NAMALWA (cell line): ENCODE measurements at places on chromosomes 3 and 15.

GRCh38 chr15:87753539-87753938 is 503.0 kb downstream of the NTRK3 start:
- no peak for DNase-seq

- no peak for DNase-seq
Observed at GRCh38 chr3:12180218-12180617, 21.5 kb upstream of the TIMP4 start.

GRCh38 chr3:105907777-105908176 is 39.0 kb upstream of the CBLB start:
- peak; percentile 55 for DNase-seq

DNA sequence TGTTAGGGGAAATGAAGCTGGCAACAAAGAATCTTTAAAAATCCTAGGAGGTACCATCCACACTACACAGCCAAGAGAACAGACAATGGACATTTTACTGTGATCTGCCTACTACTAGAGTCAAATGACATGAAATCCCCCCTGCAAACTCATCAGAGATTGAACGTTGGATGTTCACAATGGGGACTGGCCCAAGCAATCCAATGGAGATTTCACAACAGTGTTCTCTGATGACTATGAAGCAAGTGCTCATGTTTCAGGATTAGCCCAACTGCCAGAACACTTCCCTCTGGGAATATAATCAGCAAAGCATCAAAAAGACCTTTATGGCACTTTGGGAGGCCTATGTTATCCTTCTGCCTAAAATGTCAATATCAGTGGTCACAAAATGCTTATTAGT is 97.8 kb downstream of the IGSF11 start:
- no peak for DNase-seq

DNA sequence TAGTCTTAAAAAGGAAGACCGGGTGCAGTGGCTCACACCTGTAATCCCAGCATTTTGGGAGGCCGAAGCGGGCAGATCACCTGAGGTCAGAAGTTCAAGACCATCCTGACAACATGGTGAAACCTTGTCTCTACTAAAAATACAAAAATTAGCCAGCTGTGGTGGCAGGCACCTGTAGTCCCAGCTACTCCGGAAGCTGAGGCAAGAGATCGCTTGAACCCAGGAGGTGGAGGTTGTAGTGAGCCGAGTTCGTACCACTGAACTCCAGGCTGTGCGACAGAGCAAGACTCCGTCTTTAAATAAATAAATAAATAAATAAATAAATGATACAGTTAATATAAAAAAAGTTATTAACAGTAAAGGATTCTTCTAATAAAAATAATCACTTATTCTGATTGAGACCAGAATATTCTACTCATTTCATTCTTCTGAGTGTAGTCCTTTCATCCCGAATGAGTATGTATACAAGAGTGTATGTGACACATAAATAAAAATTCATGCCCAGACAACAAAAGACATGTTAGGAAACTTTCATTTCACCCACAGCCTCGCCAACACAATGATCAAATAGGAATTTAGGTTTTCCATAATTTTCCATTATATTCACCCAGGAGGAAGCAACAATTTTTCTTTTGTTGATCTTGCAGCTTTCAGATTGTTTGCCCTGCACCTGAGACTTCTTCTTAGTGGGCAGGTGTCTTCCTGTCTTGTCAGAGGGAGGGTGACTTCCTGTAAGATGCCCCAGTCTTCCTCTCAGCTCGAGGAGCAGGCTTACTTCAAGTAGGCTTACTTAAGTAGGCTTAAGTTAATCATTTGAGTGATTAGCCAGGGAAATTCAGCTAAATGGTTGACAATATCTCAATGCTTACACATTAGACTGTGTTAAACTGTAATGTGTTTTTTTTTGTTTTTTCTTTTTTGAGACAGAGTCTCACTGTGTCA is 7.8 kb upstream of the NUP210 start:
- peak; percentile 42 for DNase-seq

DNA sequence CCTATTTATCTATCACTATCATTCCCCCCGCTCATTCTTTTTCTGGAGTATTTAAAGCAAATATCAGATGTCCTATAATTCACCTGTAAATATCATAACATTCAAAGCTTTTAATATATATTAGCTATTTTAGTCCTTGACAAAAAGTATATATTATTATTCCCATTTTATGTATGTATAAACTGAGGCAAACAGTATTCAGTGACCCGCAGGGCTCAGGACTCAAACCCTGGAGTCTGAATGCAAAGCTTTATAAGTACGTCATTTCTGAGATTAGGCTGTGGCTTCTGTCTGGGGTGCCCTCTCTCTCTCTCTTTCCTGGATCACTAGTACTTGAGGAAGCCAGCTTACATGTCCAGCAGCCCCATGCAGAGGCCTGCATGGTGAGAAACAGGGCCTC is 20.4 kb upstream of the PDCD6IP start:
- DNase-seq, result no peak

- no peak for DNase-seq
Observed at GRCh38 chr3:65344846-65345245, 657.0 kb upstream of the ADAMTS9 start.

GRCh38 chr15:100895721-100896120 is 16.1 kb downstream of the ALDH1A3 start:
- DNase-seq, result no peak

GRCh38 chr15:72983801-72984545 is 68.3 kb upstream of the NEO1 start:
- no peak for DNase-seq

GRCh38 chr15:51349156-51349844 is 7.8 kb downstream of the GLDN start:
- no peak for DNase-seq

- peak; percentile 40 for DNase-seq
Observed at GRCh38 chr3:155420881-155421486, 127.5 kb upstream of the STRIT1 start.

GRCh38 chr3:146396792-146397191 is 72.6 kb downstream of the PLSCR2 start:
- DNase-seq, result no peak

DNA sequence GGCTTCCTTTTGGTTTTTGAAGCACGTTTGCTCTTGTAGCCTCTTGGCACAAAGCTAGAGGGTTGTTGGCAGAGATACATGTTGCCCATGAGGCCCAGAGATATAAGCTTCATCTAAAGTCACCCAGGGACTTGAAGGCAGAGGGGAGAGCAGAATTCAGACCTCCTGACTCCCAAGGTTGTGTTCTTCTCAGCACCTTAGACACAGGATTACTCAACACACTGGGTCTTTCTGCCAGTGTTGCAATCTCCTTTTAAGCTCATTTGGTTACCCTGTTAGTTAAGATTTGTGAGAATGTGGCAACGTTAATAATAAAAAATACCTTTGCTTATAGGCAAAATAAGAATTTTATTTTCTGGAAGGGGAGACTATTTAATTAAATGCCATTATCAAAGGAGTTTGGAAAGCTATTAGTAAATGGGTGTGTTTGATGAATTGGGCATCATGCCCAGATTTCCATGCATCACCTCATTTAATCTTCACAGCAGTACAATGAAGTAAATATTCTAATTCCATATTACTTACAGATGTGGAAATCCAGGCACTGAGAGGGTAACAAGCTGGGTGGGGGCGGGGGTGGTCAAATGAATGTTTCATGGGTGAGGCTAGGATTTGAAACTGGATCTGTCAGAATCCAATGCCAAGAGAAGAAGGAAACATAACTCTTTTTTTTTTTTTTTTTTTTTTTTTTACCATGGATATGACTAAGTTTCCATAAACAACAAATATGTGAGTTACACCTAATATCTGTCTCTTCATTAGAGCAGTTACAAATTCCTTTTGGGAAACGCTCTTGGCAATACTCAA is 183.3 kb downstream of the NR1D2 start:
- no peak for DNase-seq

DNA sequence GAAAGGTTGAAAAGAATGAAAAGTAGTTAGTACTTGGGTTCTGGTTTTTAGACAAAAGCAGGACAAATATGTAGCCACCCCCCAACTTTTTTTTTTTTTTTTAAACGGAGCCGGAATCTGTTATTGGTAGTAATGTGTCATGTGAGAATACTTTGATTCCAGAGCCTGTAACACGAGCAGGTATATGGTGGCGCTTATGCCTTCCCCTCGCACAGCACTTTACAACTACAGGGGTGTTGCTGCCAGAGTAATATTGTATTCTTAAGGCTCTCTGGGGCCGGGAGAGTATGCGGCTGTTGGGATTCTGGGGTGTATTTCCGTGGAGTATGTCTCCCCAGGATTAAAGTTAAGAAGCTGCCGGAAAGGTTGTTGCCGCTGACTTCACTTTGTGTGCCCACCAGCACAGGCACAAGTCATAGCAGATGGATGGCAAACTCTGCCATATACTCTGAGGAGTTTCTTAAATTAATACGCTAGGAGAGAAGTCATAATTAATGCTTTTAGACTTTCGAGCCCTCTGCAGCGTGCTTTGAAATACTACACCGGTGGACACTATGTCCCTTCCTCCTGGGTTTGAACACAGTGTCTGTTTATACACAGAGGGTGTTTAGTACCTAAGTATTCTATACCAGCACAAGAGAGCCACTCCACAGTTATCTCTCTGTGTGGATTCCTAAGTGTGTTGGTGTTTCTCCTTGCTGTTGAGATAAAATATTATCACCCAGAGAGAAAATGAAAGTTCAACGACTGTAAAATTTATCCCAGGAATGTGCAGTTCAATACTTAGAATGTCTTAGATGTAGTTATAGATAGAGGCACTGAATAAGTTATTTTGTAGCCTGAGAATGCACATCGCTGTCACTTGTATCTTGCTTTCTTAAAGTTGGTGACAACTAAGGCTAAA is 1.4 kb downstream of the MBNL1 start:
- DNase-seq, result peak; percentile 79

- DNase-seq, result no peak
Observed at GRCh38 chr3:32751377-32751776, 66.4 kb downstream of the CNOT10 start.

- DNase-seq, result no peak
Observed at GRCh38 chr15:97547381-97547780, 413.1 kb upstream of the ARRDC4 start.

- DNase-seq, result no peak
Observed at GRCh38 chr3:43857361-43858293, 166.9 kb downstream of the ABHD5 start.

- peak; percentile 43 for DNase-seq
Observed at GRCh38 chr15:99568625-99569352, 3.0 kb downstream of the MEF2A start.

DNA sequence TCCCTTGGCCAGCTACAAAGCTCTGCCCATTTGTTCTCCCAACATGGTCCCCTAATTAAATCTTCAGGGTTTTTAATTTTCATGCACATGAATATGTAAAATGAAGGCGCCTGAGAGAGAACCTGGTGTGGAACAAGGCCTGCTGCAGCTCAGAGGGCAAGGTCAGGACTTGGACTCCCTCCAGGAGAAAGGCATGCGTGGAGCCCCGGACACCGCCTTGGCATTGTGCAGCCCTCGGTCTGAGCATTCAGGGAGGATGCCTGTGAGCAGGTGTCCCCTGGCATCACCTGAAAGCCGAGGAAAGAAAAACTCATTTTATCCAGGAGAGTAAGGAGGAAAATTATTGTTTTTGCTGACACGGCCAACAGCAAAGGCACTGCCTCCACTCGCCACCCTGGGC is 33.8 kb upstream of the EPHB1 start:
- no peak for DNase-seq

DNA sequence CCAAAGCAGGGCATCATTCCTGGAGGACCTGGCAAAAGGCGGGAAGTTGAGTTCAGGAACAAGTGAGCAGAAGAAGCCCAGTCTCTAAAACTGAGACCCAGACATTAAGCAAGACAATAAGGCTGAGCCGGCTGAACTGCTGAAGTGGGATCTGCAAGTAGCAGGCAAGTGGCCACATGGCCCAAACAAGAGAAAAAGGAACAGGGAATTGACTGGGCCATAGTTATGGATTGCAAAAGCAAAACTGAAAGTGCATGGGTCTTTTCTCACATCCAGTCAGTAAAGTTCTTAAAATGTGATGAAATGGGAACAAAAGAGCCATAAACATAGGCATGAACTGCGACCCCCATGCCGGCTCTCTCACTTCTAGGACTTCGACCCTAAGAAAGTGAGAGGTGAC is 101.2 kb downstream of the SCN11A start:
- no peak for DNase-seq

DNA sequence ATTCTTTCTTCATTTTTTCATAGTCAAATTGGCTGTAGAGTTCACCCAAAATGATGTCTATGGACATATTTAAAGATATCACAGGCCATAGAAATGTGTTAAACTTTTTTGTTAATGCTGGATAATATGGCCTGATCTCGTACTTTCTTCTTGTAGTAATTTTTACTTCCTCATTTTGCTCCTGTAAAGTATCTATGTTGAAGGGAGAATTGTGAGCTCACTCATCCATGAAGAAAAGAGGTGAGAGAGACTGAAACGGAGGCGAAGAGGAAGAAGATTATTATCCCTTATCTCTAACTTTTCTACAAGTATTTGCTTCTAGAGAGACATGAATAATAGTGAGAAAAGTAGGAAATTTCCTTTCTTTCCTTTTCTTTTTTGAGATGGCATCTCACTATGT is 613.8 kb upstream of the TBL1XR1 start:
- peak; percentile 55 for DNase-seq

- no peak for DNase-seq
Observed at GRCh38 chr3:100641471-100642032, 32.2 kb downstream of the ADGRG7 start.

DNA sequence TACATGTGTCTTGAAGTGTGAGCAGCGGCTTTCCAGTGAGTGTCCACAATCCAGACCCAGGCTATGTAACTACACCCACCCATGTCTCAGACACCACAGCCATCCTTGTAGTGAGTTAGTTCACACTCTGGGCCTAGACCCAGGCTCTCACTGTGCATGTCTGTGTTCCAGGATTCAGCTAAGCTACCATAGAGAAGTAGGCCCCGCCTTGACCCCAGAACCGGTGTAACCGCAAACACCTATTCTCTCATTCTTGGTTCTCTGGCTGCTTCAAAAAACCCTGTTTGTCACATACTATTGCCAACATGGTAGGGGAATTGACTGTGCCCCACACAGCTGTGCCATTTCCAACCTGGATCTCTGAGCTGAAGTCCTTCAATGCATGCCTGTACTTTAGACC is 560.6 kb downstream of the RSL24D1 start:
- DNase-seq, result no peak

DNA sequence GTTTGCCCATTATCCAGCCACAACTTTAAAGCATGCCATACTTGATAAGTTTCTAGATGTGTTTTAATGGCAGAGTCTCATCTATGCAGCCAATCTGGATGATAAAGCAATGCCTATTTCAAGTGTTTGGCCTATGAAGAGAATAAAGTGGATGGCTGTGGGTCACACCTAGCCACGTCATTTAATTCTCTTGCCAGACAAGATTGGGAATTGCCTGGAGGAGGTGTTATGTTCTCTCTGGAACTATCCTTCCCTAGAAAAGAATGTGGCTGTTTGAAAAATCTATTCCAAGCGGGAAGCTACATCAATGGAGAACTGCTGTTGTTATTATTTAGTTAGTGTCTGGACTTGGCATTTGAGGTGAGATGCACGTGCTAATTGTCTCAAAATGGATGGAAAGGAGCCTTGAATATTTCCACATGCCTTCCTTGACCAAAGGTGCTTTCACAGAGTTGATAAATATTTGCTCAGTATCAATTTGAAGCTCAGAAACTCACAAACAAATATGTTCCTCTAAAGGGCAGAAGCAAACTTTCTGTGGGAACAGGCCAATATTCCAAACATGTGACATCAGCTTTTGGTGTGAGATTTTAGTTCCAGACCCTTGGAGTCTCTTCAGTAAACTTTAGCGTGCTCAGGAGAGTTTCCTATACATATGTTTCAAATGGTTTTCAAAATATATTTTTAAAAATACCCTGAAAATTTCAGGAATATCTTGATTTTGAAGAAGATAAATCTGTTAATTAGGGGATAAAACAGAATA is 510.6 kb upstream of the SGO1 start:
- DNase-seq, result no peak
